ENCODE measurements at places on chromosomes 13 and 19. TPM values are rescaled to one million over a fixed set of nuclear protein-coding genes. Genes with fewer than 3 reads are reported as not detected.

- DNase-seq, result no peak
These were observed 125.2 kb downstream of the LACC1 start for GRCh38 chr13:44004878-44005277.

PTH2 gene
- total RNA-seq, result not detected

SLC7A9 gene
- not detected for total RNA-seq

DNA sequence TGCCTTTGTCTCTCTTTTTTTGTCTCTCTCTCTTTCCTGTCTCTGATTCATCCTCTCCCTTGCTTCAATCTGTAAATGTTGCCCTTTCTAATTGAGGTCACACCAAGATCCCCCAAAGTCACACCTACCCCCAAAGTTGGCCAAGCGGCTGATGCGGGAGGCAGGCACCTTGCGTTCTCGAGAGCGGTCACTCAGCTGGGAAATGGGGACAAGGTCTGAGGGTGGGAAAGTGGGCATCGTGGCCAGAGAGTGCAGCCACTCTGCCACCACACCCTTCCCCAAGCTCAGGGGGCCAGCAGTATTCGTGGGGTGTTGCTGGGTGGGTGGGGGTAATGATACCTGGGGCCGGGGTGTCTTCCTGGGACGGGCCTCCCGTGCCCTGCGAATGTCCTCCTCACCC is 2.7 kb downstream of the COQ8B start:
- no peak for DNase-seq

KIR3DL1 gene
- total RNA-seq, result not detected

DNA sequence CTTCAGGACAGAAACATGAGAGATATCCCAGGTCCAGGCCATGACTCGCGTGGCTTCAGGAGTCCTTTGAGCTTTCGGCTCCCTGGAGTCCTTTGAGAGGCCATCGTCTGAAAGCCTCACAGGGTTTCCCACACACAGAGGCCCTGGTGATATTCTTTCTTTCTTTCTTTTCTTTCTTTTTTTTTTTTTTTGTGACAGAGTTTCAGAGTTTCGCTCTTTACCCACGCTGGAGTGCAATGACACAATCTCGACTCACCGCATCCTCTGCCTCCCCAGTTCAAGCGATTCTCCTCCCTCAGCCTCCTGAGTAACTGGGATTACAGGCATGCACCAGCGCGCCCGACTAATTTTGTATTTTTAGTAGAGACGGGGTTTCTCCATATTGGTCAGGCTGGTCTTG is 5.5 kb downstream of the SIN3B start:
- DNase-seq, result no peak
